ENCODE measurements at places on chromosomes 1 and 21.

GRCh38 chr1:178263341-178263740 lies 169.4 kb downstream of the RASAL2 start:
- no peak for DNase-seq

GRCh38 chr21:42829954-42830353 lies 49.4 kb downstream of the WDR4 start:
- DNase-seq, result peak; percentile 15

DNA sequence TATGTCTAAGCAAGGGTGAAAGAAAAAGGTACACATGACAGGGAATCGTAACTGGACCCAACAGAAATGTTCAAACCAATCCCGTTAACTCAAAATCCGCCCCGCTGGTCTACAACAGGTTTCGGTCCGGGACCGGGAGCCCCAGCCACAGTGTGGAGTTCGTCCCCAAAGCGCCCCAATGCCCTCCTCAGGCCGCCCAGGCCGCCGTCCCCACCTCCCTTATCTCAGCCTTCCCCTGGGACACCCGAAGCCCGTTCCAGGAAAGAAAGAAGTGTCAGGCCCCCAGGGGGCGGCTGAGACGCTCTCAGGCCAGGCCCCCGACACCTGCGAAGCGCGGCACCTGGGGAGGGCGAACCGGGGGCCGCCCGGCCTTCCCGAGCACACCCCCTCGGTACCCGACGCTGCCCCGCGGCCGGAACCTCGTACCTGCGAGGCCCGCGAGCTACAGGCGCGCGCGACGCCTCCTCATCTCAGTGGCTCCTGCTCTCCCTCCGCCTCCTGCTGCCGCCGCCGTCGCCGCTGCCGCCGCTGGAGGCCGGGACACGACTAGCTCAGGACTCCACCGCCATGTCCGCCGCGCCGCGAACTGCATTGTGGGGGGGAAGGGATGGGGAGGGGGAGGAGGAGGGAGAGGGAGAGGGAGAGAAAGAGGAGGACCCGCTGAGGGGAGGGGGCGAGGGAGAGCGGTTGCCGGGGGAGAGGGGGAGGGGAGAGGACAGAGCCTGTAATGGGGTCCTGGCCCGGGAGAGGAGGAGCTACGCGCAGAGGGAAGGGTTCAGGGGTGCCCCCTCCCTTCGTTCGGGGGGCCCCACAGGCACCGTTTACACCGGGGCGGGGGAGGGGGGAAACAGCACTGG lies at the start of gene TUT4:
Gene TUT4 (minus strand): TSS at position 588 of the 857 bp plus-strand sequence. CDS start 26,812 bp downstream, outside the sequence.
- peak; percentile 79 for DNase-seq

GRCh38 chr1:89839516-89839915 lies 18.7 kb downstream of the LRRC8D start:
- no peak for DNase-seq

DNA sequence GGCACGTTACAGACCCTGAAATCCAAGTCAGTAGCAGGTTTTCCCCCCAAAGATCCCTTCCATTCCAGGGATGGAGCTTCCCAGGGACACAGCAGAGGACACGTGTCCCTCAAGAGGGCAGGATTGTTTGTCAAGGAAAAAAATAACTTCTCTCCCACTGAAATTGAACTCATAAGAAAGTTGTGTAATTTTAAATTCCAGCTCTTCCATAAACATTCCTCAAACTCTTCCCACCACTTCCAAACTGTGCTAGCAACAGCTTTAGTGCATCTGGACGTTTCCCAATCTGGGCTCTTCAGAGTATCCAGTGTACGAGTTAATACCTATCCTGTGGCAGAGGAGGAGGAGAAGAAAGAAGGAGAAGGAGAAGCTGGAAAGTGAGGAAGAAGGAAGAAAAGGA lies 79.6 kb downstream of the PSMG1 start:
- DNase-seq, result no peak

GRCh38 chr1:193697776-193698175 lies 511.4 kb upstream of the B3GALT2 start:
- no peak for DNase-seq

DNA sequence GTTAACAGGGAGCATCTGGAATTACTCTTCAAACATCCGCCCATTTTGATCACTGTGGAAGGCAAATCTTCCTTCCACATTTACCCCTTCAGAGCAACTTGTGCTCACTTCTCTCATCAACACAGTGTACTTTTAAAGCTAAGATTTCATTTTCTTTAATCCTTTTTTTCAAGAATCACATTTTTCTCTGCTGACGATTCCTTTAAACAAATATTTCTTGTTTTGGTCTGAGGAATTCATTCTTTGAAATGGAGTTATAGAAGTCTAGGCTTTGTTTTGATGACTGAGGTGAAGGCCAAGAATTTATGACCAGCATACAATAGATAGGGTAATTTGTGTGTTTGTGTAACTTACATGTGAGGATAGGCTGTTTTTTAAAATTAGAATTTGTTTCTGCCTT lies 25.6 kb downstream of the LRRC42 start:
- peak; percentile 91 for DNase-seq

- no peak for DNase-seq
These were observed 598 bp upstream of the ADIPOR1 start for GRCh38 chr1:202958544-202959275.

GRCh38 chr1:3058263-3059030 lies 10.6 kb upstream of the PRDM16 start:
- no peak for DNase-seq

GRCh38 chr1:160359559-160360226 lies 7.2 kb upstream of the NHLH1 start:
- DNase-seq, result no peak

GRCh38 chr1:186738926-186739325 lies 58.7 kb upstream of the PTGS2 start:
- DNase-seq, result no peak

GRCh38 chr21:39386194-39386593 lies 37.3 kb upstream of the HMGN1 start:
- DNase-seq, result no peak

DNA sequence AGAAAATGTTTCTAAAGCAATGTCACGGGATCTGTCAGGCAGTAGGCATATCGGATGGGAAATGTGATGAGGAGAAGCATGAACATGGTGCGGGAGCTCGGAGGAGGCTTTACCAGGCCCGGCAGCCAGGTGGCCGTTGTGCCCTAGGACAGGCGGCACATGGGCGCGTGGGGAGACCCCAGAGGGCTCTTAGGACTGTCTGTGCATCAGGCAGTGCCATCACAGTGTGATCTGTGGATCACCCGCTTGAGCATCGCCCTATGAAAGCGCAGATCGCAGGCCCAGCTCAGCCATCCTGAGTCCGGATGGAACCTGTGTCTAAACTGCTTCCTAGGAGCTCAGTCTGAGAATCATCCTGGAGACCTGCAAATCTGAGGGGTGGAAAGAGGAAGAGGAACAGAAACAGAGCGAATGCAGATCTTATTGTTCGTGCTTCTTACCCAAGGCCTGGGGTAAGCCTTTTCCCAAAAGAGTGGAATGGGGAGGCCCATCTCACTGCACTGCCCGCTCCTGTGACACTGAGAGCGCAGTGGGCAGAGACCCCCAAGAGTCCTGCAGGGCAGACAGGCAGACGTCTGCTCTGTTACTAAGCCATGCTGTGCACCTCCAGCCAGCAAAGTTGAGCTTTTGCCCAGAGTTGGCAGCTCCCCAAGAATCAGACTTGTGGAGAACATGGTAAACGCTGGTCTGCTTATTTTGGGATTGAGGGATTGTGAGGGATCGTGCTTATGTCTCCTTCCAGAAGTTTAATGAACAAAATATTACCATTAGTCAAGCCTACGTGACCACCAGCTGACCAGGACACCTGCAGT lies 251.0 kb downstream of the RHOU start:
- DNase-seq, result no peak

GRCh38 chr1:14466006-14466405 lies 132.5 kb upstream of the KAZN start:
- no peak for DNase-seq

DNA sequence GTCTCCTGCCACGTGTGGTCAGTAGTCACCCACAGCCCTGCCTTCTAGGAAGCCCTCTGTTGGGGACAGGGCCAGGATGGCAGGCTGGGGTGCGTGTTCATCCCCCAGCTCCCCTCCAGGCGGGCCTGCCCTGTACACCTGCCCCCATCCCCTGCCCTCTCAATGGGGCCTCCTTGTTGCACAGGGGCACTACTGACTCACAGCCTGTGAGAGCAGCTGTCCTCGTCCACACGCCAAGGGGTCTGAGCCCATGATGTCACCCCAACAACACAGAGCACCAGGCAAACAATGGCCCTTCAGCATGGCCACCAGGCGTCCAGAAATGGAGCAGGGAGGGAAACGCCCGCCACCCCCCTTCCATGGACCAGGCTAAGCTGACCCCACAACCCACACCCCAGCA lies 64.3 kb downstream of the ARHGEF16 start:
- DNase-seq, result no peak

DNA sequence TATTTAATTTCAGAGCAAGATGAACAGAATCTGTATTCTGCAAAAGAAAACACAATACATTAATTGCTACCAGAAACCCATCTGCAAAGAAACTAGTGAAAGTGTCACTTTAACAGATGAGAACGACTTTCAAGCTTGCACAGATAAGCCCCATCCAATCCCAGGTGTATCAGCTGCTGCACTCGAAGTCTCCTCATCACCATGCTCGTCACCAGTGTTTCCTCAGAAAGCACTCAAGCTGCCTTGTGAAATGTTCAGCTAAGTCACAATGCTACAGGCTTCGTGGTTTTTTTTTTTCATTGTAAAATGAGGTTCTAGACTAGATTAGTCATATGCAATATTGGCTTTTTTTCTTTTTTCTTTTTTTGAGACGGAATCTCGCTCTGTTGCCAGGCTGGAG lies 3.3 kb upstream of the TOMM20 start:
- no peak for DNase-seq

- DNase-seq, result no peak
These were observed 128.5 kb upstream of the KCNK1 start for GRCh38 chr1:233485385-233485784.

GRCh38 chr1:33723251-33723650 lies 140.6 kb upstream of the HMGB4 start:
- DNase-seq, result no peak

- DNase-seq, result no peak
These were observed 3.2 kb upstream of the THEMIS2 start for GRCh38 chr1:27868932-27869718.

DNA sequence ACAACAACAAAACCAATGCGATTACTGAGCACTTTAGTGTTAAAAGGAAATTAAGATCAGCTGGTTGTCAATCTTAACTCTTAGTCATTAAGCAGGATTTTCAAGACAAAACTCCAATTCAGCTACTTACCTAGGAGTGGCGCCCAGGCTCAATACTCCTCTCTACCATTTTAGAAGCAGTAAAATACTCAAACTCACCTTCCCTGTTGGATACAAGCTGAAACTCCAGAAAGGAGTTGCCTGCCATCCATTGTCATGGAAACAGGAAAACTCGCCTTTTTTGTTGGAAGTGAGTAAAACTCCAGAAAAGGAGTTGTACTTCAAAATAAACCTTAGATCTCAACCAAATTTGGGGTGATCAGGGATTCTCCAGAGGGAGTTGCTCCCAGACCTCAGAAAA lies 127.0 kb upstream of the F3 start:
- no peak for DNase-seq

GRCh38 chr1:54105080-54105479 lies 47.7 kb downstream of the CDCP2 start:
- DNase-seq, result no peak

DNA sequence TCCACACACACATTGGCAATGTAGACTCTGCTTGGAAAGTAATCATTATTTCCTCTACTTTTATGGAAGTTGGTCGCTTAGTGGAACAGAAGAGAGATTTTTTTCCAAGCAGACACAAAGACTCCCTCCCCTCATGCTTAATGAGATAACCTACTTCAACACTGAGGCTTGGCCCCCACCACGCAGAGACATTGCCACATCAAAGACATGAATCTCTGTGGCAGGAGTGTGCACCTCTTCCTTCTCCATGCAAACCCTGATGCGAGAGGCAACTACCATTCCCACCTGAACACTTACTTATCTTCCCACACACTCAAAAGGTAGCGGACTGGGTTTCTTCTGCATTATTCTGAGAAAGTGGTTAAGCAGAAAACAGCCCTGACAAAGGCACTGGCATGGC lies 37.3 kb upstream of the LPAR3 start:
- no peak for DNase-seq

DNA sequence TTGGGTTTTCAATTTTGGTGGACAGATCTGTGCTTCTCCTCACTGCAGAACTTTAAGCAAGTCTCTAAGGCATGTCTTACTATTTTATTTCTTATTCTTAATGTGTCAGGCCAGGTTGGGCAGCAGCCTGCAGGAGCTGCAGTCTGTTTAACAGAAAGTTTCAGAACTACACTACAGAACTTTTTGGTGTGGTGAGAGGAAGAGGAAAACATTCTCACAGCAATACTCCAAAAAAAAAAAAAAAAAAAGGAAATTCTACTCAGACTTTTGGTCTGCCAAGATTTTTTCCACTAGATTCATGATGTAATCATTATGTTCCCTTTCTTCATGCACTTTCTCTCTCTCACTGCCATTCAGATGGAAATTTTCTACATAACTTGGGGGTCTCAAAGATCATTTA lies 255.2 kb downstream of the COL11A1 start:
- DNase-seq, result no peak

DNA sequence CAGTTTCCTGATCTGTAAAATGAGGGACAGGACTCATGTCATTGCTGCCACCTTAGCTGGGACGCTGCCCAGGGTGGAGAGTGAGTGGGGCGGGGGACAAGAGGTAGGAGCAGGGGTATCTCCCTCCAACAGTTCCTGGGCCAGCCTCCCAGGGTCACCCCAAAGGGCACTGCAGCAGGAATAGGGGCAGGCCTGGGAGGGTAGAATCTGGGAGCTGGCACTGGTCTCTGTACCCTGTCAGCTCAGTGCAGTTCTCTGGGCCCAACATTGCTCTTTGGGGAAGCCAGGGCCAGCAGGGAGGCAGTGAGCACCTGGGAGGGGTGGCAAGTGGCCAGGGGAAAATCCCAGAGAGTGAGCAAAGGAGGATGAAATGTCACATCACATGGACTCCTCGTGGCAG lies 55.8 kb downstream of the ELK4 start:
- peak; percentile 27 for DNase-seq

DNA sequence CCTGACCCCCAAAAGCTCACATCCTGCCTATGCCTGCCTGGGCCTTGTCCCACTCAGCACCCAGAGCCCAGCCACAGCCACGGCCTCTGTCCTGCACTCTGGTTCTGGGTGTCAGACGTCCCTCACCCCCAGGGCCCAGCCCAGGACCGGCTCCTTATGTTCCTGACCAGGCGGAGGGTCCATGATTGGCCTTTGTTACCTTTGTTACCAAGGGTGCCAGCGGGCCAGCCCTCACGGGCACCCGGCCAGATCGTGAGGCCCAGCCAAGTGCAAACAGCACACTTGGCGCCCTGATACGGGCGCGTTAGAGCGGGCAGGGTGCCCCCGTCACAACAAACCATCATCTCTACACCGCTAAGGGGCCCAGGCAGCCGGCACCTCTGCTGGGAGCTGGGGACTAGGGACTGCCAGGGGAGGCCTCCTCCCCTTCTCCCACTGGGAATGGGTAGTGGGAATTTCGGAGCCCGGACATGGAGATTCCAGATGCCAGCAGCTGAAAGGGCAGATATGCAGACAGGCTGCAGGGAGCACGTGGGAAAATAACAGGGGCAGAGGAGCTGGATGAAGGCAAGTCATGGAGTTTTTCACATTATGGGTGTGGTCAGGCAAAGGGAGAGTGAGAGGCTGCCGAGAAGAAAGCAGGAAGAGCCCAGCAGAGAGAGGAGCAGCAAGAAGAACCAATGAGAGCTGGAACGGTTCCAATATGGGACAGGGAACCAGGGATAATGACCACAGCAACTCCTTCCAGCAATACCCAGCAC lies 22.1 kb downstream of the HSPG2 start:
- no peak for DNase-seq

- no peak for DNase-seq
These were observed 164.9 kb downstream of the NFIA start for GRCh38 chr1:61247051-61247825.

All from SJSA1 (cell line).